Right renal cortex interstitium (tissue), 3 donors: ENCODE measurements at places on chromosomes 2 and 18. TPM values are rescaled to one million over a fixed set of nuclear protein-coding genes. Genes with fewer than 3 reads are reported as not detected.

TFCP2L1 gene
- 63.5 TPM for polyA plus RNA-seq

LRP2 gene
- polyA plus RNA-seq = 123 TPM

PRKAG3 gene
- polyA plus RNA-seq = 0.07 TPM

RGPD5 gene
- polyA plus RNA-seq = 8.7 TPM

IL1RN gene
- 3.7 TPM for polyA plus RNA-seq

DOK1 gene
- polyA plus RNA-seq = 8.0 TPM

DLX2 gene
- 0.08 TPM for polyA plus RNA-seq

TMEM17 gene
- 5.9 TPM for polyA plus RNA-seq

IGFBP2 gene
- 192 TPM for polyA plus RNA-seq

ST8SIA3 gene
- not detected for polyA plus RNA-seq

INHBB gene
- polyA plus RNA-seq = 0.04 TPM

KLHL14 gene
- polyA plus RNA-seq = 26.8 TPM

L3MBTL4 gene
- 5.7 TPM for polyA plus RNA-seq

CARF gene
- 15.1 TPM for polyA plus RNA-seq

VIT gene
- not detected for polyA plus RNA-seq

TWIST2 gene
- polyA plus RNA-seq = 4.0 TPM
